ENCODE measurements at places on chromosomes 3 and 15.

DNA sequence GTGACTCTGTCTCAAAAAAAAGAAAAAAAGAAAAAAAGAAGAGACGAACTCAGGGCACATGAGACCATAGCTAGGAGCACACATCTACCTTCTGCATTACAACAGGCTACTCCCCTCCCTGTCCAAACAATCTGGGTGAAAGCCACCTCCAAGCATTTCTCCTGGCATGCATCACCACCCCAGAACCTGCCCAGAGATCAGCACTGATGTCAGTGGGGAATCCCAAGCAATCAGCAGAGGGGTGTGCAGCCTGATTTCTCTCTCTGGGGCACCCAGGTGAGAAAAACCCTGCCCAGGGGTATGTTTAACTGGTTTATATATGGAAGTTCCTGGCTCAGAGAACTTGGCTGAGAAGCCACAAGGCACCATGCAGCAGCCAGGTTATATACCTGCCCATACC, 59.4 kb downstream of the CDC25A start:
- no peak for DNase-seq

DNA sequence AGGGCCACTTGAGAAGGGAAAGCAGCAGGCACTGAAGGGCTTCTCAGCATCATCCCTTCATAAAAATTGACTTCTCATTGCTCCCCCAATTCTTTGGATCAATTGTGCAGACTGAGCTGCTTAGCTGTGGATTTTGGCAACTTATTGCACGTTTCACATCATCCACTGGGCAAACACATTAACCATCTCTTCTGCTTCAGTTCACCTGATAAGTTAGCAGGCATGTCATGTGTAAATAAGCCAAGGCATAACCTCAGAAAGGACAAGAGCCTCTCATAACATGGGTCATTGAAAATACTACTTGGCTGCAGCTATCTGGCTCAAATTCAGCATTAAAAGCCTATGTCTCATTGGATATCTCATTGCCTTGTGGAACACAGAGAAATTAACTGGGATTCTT, 366.5 kb downstream of the LRRC3B start:
- DNase-seq = no peak

- DNase-seq = no peak
These were observed 33.6 kb downstream of the VPS13C start for GRCh38 chr15:62026487-62027262.

DNA sequence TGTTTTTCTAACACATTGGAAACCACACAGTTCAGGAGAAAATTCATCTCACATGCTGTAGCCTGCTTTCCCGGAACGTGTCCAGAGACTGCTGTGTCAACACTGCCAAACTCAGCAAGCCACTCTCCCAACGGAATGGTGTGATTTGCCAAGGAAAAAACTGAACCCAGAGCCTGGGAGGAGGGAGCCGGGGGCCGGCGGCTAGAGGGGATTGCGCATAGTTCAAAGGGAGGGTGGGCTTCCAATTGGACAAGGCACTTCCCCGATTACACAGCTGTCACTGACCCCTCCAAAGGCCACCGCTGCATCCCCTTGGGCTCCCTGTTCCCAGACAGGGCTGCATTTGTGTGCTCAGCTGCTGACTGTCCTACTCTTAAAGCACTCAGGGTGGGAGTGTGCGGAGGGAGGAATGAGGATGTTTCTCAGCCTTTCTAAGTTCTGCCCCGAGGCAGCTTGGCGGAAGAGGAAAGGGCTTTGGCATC, 256.2 kb downstream of the ZNF621 start:
- DNase-seq = no peak

DNA sequence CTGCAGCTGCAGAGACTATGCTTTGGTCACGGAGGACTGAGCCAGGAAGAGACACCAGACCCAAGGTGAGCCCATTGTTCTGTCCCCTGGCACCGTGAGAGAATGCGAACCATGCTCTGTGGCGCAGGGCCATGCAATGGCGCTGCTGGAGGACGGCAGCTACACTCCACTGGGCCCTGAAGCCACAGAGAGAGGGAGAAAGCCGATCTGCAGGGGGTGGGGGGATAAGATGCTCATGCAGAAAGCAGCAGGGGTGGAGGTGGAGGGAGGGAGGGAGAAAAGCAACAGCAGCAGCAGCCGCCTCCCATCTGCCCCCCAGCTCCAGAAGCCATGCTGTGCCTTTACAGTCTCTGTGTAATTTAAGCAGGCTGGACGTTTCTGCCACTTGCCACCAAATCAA, 5.3 kb downstream of the BDH1 start:
- DNase-seq = no peak

DNA sequence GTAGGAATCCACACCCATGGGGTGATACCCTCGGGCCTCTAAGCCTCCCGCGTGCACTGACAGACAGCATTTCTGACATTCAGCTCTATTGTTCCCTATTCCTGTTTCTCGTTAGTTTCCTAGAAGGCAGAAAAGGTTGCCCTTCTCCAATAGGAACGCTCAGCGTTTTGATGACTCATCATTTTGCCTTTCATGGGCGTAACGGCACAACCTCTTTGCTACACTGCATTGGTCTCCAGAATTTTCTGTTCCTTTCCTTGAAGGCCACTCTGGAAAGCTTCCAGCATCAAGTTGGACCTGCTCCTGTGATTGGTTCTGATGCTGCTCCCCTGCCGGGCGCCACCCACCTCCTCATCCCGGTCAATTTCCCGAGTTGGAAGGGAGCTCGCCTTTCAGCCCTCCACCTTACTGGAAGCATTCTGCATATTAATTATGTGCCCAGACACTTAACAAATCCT, 13.0 kb upstream of the TNK2 start:
- DNase-seq = no peak

- no peak for DNase-seq
These were observed 298.3 kb downstream of the MEX3B start for GRCh38 chr15:81747482-81747881.

DNA sequence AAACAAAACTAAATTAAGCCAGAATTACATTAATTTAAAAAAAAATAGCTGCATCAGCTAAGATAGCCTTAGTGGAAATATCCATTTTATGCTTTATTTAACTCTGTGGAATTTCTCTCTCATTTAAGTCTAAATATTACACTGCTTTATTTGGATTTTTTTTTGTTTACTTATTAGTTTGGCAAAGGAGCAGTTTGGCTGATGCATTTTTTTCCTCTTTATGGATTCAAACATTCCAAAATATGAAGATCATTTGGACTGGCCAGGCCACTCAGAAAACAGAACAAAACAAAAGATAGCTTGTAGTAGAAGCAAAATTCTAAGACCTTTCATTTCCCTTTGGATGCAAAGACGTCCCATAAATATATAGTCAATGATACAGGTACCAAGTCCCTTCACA, 707.3 kb upstream of the UBE2E2 start:
- no peak for DNase-seq

DNA sequence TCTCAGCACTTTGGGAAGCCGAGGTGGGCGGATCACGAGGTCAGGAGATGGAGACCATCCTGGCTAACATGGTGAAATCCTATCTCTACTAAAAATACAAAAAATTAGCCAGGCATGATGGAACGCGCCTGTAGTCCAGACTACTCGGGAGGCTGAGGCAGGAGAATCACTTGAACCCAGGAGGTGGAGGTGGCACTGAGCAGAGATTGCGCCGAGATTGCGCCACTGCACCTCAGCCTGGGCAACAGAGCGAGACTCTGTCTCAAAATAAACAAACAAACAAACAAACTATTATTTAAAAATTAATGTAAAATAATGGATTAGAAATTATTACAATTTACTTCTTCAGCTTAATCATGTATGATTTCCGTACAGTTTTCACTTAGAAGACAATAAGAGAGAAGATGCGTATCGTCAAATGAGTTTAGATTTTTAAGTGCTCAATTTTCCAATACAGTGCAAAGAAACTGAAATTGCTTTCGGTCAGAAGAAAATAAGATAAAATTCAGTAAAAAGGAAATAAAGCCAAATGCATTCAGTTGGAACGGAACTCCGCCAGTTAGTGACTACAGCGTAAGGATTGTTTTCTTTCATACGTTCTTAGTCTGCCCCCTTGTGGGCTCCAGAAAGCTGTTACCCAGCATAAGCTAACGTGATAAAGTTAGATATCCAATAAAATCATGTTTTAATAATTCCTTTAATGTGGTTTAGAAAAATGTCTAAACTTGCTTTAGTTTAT, 24.8 kb downstream of the AADAC start:
- DNase-seq = no peak

- no peak for DNase-seq
These were observed 27.9 kb upstream of the SV2B start for GRCh38 chr15:91072161-91072560.

DNA sequence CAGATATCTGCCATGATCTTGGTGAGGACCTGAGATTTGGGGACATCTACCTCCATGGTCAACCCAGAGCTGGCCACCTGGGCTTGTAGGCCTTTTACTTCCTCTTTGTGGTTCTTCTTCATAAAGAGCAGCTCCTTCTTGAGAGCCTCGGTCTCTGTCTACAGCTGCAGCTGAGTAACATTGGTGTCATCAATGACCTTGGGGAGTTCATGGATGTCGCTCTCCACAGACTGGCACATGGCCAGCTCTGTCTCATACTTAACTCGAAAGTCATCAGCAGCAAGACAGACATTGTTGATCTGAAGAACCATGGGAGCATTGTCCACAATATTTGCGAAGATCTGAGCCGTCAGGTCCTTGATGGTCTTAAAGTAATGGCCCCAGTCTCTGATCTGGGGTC, 15.7 kb upstream of the RASA2 start:
- no peak for DNase-seq

DNA sequence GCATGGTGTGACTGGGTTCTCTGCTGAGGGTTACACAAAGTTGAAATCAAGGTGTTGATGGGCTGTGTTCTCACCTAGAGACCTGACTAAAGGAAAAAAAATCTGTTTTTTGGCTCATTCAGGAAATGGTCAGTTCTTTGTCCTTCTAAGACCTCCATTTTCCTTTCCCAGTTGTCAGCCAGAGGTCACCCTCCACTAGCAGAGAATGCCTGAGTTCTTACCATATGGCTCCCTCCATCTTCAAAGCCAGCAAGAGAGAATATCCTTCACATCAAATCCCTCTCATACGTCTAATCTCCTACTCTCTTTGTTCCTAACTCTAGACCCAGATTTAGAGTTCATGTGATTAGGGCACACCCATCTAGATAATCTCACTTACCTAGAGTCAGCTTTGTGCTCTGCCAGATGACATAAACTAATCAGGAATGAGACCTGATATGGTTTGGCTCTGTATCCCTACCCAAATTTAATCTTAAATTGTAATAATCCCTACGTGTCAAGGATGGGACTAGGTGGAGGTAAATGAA, 19.4 kb downstream of the ANKRD28 start:
- no peak for DNase-seq

DNA sequence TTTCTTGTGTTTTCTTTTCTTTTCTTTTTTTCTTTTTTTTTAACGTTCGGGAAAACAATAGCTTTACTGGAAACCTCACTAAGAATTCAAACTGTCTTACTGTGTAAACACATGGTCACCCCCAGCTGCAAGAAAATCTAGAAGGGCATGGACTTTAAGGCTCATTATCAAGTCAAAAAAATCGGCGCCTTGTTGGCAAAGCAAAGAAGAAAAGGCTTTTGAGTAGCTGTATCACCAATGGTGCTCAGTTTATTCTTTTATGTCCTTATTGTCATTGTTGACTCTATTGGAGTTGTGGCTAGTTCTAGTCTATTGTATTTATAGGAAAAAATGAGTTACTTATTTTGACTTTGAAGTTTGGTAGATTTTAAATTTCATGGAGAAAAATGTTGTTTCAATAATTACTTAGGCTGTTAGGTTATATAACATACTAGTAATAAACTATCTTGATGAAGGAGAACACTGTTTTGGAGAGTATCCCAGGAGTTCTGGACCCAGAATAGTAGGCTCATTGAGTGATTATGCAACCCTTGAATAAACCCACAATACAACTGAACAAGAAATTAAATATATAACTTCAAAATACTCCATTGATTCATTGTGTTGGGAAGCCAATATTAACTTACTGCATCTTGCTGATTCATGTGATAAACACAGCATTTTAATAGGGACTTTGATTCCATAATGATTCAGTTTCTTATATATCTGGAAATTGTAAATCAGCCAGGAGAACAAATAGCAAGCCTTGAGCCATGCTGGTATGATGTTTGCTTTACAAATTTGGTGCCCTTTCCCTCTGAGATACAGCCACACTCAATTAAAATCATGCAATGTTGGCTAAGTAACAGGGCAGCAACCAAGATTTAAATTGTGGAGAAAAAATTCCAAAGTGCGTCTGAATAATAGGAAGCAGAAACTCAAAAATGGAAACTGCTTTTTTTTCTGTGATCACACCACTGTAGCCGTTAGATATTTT, 27.8 kb upstream of the GOLIM4 start:
- no peak for DNase-seq

DNA sequence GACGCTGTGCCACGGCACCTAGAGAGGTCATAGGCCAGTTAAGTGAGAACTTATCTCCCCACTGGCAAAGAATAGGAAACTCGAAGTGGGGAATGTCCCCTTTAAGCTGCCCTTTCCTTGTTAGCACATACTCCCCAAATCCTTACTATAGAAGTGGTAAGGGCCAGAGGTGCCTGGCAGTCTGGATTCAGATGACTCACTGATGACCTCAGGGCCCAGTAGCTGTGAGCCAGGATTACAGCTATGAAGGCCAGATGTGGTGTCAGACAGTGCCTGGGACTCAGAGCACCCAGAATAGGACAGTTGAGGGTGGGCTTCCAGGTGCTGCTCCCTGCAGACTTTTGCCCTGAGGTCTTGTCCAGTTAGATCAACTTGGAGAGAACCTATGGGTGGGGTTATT, 37.7 kb downstream of the PDIA5 start:
- DNase-seq = no peak

DNA sequence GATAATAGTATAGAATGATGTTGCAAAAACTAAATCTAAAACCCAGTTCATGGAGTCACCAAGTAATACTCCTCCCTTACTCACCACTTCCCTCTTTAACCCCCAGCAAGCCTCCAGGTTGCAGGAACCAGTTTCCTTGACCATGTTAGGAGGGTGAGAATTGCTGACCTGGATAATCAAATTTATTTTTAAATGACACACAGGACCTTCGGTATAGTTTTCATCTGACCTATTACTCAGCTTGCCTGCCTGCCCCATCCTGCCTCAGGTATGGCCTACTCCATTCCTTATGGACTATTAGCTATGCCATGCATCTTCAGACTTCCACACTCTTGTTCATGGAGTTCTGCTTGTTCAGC, 883 bp downstream of the RTP4 start:
- DNase-seq = no peak

DNA sequence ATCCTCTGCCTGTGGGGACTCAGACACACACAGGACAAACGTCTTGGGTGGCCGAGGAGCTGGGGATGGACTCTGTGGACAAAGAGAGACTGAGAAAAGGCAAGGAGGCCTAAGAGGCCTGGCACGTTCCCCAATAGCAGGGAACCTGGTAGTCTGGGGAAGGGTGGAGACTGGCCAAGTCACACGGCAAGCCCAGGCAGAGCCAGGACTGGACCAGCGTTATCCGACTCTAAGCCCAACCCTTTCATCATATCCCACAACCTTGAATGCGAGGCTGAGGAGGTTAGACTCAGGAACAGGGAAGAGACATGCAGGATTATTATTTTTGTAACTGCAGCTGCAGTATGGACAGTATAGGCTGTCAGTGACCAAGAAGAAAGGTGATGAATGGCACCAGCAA, 53.4 kb downstream of the SLC6A11 start:
- DNase-seq = no peak

GRCh38 chr3:162337630-162338029, 841.0 kb downstream of the OTOL1 start:
- no peak for DNase-seq

- no peak for DNase-seq
These were observed 8.3 kb downstream of the AKAP13 start for GRCh38 chr15:85388566-85389305.

GRCh38 chr15:70286113-70286806, 188.5 kb upstream of the TLE3 start:
- no peak for DNase-seq

- DNase-seq = peak; percentile 45
These were observed 860 bp downstream of the ATG3 start for GRCh38 chr3:112560721-112561483.

All from AG04449 (cell line).